ENCODE measurements at places on chromosomes 1 and 21.
A peak's percentile ranks its signal among the peaks of the same experiment; 100 is the strongest.

- no peak for DNase-seq
Measured at GRCh38 chr1:54256522-54257345, 56.8 kb downstream of the MRPL37 start.

GRCh38 chr1:44801491-44802305 lies 1.5 kb downstream of the PLK3 start:
- no peak for DNase-seq

- no peak for DNase-seq
Measured at GRCh38 chr1:30473922-30474817, 249.2 kb downstream of the MATN1 start.

DNA sequence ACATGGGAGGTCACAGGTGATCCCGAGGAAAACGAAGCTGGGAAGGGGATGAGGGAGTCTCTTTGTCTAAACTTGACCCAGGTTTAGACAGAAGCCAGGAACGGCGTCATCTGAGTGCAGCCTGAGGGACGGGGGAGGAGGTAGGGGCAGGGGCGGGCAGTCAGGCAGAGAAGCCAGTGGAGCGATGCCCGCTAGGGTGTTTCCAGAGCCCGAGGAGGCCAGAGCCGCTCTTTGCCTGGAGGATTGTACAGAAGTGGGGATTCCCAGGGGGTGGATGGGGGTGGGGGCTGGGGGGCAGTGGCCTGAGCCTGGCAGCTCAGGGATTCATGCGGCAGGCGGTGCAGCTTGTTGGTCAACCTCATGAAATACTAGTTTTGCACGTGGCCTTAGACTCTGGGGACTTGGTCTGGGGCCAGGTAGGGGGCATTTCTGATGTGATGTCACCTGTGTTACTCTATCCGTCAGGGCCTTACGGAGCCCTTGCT lies 58.4 kb downstream of the VPS26C start:
- DNase-seq = no peak

- DNase-seq = no peak
Measured at GRCh38 chr1:30879940-30880677, 28.4 kb downstream of the SDC3 start.

GRCh38 chr1:155254714-155255242 lies 505 bp downstream of the ENTREP3 start:
- DNase-seq = no peak

DNA sequence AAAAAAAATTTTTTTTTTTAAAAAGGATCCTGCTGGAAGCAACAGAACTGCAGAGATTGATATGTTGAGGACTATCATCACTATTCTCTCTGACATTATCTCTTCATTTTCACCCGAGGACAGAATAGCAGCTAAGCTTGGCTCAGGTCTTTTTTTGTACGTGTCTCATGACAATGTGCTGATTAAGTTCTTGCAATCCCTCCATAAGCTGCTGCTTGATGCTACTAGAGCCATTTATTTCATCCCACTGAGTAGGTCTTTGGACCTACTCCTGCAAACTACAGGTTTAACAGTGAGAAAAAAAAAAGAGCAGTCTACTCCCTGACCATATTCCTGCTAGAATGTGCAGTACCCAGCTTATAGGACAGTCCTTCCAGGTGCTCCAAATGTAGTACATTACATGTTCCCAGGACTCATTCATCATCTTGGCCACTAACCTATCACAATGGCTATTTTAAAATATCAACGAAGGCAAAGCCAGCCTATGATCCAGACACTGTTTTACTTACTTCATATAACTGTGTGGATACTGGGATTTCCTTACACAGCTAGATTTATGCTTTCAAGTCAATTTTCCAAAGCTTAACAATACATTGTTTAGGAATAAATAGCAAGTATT lies 54.1 kb downstream of the ARHGAP29 start:
- DNase-seq = no peak

GRCh38 chr21:42313501-42313969 lies 1.7 kb downstream of the TFF3 start:
- DNase-seq = no peak

DNA sequence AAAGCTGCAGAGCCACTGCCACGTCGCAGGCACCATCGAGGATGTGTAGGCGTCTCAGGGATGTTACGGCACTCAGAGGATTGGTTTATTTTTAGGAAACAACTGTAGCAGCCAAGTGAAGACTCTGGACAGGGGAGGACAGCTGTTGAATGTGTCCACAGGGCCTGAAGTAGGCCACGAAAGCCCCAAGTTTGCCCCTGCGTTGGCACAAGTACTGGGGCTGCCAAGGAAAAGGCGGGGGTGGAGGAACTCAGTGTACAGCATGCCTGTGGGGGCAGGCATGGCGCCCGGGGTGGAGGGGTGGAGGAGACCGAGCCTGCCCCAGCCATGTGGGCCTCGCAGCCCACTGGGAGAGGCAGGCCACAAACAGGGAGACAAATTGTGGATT lies 89.7 kb downstream of the ADARB1 start:
- DNase-seq = no peak

DNA sequence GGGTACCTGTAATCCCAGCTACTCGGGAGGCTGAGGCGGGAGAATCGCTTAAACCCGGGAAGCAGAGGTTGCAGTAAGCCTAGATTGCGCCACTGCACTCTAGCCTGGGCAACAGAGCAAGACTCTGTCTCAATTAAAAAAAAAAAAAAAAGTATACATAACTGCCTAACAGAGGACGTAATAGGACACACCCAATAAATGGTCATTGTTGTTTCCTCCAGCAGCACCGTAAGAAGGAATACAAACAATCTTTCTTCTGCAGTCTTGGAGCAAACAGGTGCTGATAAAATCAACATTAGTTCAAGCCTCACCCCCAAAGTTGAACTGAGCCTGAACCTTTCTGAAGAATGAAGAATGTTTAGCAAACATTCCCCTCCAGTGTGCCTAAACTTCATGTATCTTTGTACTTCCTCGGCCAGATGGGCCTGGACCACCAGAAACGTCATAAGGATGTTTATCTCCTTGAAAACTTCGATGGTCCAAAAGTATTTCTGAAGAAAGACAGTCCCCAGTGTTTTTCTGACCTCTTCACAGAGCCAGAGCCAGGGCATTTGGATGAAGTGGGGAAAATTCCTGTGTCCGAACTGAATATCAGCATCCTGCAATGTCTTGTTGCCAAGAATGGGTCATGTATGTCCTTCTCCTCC lies 136.8 kb upstream of the F3 start:
- no peak for DNase-seq

GRCh38 chr1:54012863-54013262 lies 5.1 kb downstream of the LDLRAD1 start:
- no peak for DNase-seq

DNA sequence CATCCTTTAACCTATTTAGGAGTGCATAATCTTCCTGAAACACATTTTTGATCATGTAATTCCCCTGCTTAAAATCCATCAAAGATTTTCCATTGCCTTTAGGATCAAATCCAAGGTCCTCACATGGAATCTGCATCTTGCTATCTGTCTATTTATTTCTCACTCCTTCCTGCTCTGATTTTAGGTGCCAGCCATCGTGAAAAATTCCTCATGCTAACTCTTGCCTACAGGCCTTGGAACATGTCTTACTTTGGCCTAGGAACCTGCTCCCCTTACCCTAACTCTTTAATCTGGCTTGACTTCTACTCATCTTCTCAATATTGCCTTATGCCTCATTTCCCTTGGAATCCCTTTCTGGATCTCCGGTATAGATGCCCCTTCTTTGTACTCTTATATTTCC lies 1074.3 kb downstream of the TTLL7 start:
- no peak for DNase-seq

GRCh38 chr1:6245869-6246496 lies 2.0 kb downstream of the HES3 start:
- no peak for DNase-seq

DNA sequence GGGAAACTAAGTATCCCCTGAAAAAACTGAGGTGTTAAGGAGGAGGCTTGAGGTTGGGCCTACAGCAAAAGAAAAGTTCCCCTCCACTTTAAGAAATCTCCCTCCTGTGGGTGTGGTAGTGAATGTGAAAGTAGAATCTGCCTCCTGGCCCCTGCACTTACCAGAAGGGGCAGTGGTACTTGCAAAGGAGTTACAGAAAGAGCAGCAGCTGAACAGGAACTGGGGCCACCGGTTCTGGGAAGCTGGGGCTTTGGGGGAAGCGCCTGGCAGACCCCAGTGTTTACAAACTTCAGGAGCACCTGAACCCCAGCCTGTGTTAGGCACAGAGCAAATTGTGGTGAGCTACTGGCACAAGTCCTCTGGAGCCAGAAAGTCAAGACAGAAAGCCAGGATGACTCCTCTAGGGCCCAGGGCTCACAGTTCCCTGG lies 250.2 kb upstream of the FGGY start:
- DNase-seq = no peak

- no peak for DNase-seq
Measured at GRCh38 chr21:46554431-46555224, 50.3 kb downstream of the S100B start.

DNA sequence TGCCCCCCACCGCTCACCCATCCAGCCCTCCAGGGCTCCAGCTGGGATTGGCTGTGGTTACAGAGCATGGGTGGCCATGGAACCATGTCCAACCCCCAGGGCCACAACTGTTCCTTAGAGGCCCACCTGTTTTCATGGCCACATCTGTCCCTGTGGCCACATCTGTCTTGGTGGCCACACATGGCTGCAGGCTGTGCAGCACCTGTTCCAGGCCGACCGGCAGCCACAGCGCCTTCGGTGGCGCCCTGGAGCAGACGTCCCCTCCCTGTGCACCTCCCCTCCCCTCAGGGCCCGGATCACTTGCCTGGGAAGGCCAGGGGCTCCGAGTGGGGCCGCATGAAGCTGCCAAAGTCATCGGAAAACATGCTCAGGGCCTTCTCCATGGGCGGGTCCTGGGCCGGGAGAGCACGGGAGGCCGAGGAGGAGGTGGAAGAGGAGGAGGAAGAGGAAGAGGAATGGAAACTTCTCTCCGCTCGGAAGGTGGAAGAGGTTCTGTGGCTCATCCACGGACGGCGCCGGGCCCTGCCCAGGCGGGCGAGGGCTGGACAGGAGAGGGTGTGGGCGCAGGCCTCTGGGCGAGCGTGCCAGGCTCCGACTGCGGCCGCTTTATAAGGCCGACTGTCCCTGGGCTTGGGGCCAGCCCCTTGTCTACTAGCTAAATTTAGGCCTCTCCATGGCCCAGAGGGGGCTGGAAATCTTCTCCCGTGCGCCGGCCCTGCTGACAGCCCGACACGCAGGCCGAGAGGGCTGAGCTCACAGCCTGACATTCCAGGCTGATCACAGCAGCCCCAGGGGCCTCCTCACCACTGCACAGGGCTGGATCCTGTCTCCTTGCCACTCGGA lies at the start of gene HSPB7:
Gene HSPB7, minus strand, starts transcription at position 583 of the 843 bp plus-strand sequence. Its CDS starts 80 bp downstream, at position 503.
- peak; percentile 57 for DNase-seq

- DNase-seq = no peak
Measured at GRCh38 chr1:238826891-238827290, 559.5 kb upstream of the CHRM3 start.

DNA sequence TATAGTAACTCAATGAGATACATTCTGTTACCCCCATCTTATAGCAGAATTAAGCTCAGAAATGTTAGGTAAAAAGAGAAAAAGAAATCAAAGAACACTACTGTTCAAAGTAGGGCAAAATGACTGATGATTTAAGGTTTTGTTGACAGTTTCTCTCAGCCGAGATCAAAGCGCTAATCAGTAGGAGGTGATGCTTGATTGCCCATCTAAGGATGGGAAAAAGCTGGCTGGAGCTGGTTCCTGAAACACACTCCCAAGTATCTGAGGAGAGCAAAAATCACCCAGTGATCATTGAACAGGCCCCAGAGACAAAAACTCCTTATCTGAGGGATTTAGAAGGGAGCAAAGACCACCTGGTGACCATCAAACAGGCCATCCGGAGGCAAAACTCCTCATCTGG lies 64.5 kb upstream of the CSF1 start:
- DNase-seq = no peak

- DNase-seq = no peak
Measured at GRCh38 chr1:209618756-209619420, 33.3 kb downstream of the LAMB3 start.

DNA sequence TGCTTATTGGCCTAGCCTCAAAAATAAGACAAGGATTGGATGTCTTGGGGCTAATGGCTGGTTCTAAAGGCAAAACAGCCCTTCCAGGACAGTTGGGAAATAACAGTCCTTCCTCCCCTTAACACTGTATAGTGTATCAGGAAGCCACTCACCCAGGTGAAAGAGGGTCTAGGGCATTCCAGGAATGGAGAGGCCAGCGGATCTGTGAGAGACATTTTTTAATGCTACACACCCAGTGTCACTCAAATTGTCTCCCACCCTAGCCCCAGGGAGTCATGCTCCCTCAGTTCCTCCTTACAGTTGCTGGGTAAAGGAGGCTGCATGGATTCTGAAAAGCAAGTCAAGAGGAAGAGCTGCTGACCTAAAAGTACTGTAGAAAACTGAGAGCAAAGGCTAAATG lies 24.1 kb upstream of the EXO1 start:
- no peak for DNase-seq

DNA sequence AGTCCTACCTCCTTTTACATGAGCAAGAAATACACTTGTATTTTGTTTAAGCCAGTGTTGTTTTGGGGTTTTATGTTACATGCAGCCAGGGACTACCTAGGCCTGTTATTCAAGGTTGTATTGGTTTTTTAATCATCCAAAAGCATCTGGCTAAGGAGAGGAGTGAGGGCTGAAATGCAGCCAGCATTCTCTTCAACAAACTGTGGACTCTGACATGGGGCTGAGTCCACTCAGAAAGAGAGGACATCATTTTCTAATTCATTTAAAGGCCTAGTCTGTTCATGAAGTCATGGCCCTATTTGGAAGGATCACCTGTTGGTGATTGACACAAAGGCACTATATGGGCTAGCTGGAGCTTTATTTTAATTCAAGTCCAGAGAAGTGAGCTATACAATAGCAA lies 190.4 kb downstream of the TTLL7 start:
- no peak for DNase-seq

GRCh38 chr1:155006601-155007101 lies 4.0 kb downstream of the ZBTB7B start:
- DNase-seq = peak; percentile 4

DNA sequence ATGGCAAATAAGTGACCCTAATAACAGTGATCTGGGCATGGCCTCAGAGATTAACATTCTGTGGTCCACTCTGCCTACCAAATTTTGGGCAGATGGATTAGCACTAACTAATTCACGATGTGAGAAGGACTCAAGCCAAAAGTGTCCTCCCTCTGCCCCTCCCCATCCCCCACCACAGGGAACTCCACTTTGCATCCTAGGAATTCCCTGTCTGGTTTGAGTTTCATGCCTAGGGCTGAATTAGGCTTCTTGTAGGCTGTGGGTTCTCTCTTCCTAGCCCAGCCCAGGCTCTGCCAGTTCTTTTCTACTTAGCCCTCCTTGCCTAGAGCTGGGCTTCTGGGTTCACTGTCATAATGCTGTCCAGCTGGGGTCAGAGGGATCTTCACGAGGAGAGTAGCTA lies 64.1 kb downstream of the ATP2B4 start:
- no peak for DNase-seq

DNA sequence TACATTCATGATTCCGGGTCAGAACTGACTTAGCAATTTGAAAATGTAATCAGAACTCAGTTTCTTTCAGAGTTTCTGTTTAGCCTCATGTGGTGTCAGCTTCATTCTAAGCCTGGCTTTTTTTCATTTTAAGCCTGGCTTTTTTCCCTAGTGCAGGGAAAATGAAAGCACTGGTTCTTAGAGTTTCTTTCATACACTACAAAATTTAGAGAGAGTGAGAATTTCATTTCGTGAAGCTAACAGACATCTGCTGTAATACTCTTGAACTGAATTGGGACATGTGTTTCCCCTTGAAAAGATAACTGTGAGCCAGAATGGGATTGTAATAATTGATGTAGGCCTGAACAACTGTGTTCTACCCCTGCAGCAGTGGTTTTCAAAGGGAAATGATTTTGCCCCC lies 95.3 kb upstream of the KIAA0040 start:
- DNase-seq = peak; percentile 3

GRCh38 chr1:215118081-215118480 lies 35.5 kb downstream of the KCNK2 start:
- no peak for DNase-seq
